Endothelial cell (in vitro differentiated cells): ENCODE measurements at places on chromosomes 6 and 20.

DNA sequence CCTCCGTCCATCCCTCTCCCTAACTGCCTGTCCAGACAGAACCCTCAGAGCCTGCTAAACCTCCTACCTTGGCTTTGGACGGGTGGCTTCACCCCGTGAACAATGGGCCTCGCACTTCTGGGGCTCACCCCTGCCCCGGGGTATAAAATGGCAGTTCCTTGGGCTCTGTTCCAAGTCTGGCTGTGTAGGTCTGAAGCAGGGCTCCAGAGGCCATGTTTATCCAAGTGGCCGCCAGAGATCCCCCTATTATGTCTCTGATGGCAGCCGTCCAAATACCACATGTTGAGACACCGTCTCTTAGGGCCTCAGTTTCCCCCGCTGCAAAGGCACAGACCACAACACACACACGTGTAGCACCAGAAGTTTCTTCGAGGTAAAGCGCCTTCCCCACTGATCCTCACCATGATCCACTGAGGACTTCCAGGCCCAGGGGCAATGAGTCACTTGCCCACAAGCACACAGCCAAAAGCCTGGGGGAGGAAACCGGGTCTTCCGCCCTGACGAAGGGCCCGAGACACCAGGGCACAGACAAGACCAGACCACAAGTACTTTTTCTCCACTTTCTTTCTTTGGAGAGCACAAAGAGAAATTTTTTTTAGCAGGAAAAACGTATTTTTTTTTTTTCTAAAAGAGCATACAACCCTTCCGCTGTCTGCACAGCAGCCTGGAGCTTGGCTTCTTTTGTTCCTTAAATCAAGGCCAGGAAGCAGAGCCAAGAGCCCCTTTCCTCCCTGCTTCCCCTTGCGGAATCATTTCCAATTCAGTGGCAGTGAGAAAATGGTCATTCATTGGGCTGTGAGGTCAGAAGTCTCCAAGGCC, 11.8 kb downstream of the CPNE5 start:
- DNase-seq = peak; percentile 58

- DNase-seq = no peak
Measured at GRCh38 chr6:123747515-123747914, 56.1 kb upstream of the NKAIN2 start.

- no peak for DNase-seq
Measured at GRCh38 chr6:53465732-53466131, 79.2 kb downstream of the GCLC start.

DNA sequence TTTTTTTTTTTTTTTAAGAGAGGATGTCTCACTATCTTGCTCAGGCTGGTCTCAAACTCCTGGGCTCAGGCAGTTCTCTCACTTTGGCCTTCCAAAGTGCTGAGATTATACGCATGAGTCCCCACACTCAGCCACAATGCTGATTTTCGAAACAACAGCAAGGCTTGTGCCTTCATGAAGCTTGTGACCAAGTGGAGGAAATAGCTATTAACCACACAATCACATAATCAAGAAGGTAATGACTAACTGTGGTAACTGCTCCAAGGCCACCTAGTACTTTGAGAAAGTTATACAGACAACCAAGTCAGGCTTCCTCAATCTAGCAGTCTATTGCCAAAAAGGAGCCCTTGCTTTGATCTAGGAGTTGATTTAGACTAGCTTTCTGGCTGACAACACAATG, 46.3 kb downstream of the SOD2 start:
- DNase-seq = no peak

- no peak for DNase-seq
Measured at GRCh38 chr20:21156266-21156665, 30.4 kb downstream of the KIZ start.
